Stimulated activated CD8-positive, alpha-beta memory T cell treated with anti-CD3 and anti-CD28 coated beads, Interleukin-4, amount 100 ng/mL, for 4 hours (primary cell): ENCODE measurements at places on chromosomes 1 and 21.

GRCh38 chr1:201128962-201129361 is 2.0 kb upstream of the ASCL5 start:
- no peak for DNase-seq

GRCh38 chr1:178086294-178086693 is 7.6 kb upstream of the RASAL2 start:
- no peak for DNase-seq

GRCh38 chr21:31273278-31273677 is 70.8 kb downstream of the TIAM1 start:
- no peak for DNase-seq

DNA sequence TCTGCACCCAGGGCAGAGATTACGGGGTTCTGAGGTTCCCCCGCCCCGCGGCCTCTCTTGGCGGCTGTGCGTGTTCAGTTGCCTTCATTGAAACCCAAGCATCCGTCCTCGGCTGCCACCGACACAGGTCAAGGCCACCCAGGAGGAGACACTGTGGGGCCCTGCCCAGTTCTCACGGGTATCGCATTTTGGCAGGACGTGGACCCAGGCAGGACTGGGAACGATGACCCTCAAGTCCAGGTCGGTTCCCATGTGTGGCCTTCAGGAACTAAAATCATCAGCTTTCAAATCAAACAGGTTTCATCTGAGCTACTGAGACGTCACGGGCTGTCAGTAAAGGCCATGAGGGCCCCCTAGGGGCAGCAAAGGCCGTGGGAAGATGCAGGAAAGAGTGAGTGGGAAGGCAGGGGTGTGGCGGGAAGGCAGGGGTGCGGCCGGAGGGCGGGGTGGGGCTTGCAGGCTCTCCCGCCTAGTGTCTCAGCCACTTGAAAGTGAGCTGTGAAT is 7.0 kb upstream of the C1orf174 start:
- DNase-seq, result no peak

- DNase-seq, result no peak
Observed at GRCh38 chr1:51648180-51649109, 31.6 kb downstream of the OSBPL9 start.

DNA sequence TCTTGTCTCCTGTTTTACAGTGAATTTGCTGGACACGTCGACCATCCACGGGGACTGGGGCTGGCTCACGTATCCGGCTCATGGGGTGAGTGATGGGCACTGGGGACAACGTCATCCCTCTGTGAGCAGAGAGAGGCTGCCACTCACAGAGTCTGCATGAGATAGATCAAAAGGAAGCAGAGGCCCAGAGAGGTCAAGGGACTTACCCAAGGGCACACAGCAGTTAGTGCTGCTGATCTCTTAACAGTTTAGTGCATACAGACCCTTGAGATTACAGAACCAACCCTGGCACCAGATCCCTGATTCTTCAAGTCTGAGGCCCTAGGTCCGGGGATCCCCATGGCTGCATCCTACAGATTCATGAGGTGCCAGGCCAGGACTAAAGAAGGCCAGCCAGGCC is 6.0 kb downstream of the EPHA8 start:
- DNase-seq, result no peak

- no peak for DNase-seq
Observed at GRCh38 chr1:21149855-21150432, 26.8 kb downstream of the EIF4G3 start.

GRCh38 chr1:53123453-53124140 is 18.8 kb downstream of the SLC1A7 start:
- DNase-seq, result no peak

- DNase-seq, result no peak
Observed at GRCh38 chr1:29245261-29245660, 8.9 kb downstream of the PTPRU start.

DNA sequence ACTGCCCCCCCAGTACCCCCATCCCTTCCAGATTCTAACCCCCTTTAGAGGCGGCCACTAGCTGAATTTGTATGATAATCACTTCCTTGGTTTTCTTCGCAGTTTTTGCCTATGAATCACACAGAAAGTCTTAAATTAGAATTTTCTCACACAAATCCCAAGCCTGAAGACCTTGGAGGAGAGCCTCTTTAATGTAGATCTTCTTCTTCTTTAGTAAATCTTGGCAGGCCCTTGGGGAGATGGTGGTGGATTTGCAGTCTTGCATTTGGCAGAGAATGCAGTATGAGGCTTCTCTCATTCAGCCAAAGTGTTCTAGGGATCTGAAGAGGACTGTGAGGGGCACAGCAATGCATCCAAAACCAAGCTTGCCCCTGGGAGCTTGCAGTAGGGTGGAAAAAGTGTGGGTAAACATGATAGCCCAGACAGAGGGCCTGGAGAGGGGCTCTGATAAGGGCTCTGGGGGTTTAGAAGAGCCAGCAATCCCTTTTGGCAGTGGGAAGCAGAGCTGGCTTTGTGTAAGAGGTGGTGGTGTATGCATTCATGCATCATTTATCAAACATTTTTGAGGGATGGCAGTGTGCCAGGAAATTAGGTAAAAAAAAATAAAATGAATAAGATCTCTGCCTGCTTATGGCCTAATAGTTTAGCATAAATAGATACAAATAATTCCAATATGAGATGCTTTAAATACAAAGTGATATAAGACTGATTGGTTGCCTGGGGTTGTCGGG is 7.7 kb upstream of the CDC42 start:
- DNase-seq, result no peak

- DNase-seq, result no peak
Observed at GRCh38 chr1:7426780-7427604, 344.1 kb upstream of the VAMP3 start.

- no peak for DNase-seq
Observed at GRCh38 chr1:71835442-71835813, 446.9 kb downstream of the NEGR1 start.

DNA sequence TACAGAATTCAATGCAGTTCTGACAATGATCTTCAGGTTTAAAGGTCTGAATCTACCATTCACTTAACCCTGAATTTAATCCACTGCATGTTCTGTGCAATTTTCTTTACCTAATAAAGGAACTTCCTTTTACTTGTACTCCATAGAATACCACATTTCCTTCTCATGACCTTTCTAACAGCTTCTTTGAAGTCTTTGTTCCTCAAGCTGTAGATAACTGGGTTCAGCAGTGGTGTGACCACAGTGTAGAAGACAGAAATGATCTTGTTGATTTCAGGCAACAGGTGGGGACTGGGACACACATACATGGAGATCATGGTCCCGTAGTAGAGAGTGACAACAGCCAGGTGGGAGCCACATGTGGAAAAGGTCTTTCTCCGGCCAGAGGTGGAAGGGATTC is 878 bp downstream of the OR11L1 start:
- DNase-seq, result no peak

GRCh38 chr1:54118704-54119103 is 34.1 kb downstream of the CDCP2 start:
- no peak for DNase-seq

DNA sequence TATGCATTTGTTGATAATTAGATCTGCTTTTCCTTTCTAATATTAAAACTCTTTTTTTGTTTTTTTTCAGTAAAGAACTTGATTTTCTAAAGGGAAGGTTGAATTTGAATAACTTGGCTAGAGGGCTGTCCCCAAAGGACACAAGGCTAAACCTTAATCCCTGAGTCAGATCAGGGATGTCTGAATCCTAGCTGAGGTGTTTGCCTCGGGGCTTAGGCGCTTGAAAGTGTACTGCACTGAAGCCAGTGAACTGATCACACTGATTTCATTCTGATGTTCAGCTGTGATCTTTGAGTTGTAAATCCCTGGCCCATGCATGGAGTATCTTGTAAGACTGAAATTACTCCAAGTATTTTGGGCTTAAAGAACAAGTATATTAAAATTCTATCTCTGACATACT is 42.8 kb downstream of the MTR start:
- no peak for DNase-seq

DNA sequence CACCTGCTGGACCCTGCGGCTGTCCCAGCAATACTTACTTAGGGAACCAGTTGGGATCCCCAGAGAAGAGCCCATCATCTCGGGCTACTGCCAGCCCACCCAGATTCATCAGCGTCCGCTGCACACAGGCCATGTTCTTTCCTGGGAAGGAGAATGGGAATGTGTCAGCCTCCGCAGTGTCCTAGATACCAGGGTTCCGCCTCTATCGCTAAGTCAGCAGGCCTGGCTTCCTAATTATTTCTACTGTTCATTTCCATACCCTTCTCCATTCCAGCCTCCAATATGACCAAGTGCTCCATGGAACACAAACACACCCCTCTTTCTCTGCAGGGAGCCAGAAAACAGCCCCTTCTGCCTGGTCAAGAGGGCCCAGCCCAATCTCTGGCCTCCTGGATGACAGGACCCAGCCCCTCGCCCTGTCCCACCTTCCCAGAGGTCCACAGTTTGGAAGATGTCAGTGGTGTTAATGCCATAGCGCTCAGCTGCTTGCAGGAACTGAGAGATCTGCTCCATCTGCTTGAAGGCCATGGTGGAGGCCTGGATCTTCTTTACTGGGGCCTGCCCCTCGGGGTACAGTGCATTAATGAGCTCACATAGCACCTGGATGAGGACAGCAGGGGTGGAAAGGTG is 6.0 kb downstream of the TAGLN2 start:
- no peak for DNase-seq

- DNase-seq, result no peak
Observed at GRCh38 chr1:113451710-113452109, 61.4 kb downstream of the MAGI3 start.

- no peak for DNase-seq
Observed at GRCh38 chr1:48472638-48473037, 634 bp upstream of the SPATA6 start.

GRCh38 chr1:14923727-14924452 is 229.7 kb upstream of the TMEM51 start:
- DNase-seq, result no peak

DNA sequence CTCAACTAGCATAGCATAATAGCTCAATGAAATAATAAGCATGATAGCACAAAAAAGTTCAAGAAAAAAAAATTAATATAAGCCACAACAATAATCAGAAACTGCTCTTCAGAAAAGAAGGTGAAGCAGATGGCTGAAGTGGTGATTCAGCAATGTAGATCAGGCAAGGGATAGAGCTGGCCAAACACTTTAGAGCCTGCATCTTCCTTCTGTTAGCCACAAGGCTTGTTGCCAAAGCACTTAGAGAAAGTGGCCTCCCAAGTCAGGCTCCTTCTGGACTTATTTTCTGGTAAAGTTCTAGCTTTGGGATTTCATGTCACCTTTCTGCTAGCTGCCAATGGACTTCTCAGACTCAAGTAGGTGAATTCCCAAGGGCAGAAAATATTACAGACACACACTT is 60.3 kb upstream of the C1orf87 start:
- no peak for DNase-seq

- no peak for DNase-seq
Observed at GRCh38 chr1:4019606-4020331, 119.7 kb upstream of the C1orf174 start.

DNA sequence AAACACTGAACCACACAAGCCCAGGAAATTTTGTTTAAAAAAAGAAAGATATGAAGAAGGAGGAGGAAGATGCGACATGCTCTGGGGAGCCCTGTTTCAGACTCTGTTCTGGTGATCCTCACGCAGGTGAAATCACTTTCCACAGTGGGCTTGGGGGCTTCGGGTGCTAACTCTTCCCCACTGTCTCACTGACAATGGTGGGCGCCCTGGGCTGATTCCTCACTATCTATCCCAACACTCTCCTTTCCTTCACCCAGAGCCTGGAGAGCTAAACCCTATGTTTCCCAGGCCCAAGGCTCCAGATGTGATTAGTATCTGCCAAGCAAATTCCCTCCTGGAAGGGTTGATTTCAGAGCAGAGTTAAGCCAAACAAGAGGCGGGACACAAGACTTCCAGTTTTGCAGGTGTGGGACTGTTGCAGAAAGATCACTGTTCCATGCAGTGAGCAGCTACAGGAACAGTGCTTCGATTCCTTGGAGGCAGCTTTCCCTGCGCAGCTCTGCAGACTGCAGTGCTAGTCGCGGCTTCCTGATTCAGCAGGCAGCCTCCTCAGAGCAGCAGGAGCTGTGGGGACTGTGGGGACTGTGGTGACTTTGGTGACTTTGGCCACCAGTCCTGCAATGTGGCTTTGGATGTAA is 168.3 kb downstream of the RHOU start:
- DNase-seq, result no peak

DNA sequence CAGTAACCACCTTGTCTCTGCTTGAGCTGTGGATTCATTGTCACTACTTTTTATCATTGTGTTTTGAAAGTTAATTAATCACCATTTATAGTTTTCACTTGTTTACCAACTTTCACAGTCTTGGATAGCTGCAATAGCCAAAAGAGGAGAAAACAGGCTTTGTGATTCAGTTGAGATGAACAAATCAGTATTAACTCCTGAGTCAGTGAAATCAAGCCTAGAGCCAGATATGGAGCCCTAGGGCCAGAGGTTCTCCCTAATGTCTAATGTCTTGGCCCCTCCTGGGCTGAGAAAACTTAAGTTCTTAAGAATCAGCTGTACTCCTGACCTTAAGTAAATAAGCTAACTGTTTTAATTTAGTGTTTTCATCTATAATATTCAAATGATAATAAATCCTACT is 228.8 kb downstream of the DNM3 start:
- DNase-seq, result no peak

GRCh38 chr1:194825382-194825781 is 1639.0 kb upstream of the B3GALT2 start:
- no peak for DNase-seq

DNA sequence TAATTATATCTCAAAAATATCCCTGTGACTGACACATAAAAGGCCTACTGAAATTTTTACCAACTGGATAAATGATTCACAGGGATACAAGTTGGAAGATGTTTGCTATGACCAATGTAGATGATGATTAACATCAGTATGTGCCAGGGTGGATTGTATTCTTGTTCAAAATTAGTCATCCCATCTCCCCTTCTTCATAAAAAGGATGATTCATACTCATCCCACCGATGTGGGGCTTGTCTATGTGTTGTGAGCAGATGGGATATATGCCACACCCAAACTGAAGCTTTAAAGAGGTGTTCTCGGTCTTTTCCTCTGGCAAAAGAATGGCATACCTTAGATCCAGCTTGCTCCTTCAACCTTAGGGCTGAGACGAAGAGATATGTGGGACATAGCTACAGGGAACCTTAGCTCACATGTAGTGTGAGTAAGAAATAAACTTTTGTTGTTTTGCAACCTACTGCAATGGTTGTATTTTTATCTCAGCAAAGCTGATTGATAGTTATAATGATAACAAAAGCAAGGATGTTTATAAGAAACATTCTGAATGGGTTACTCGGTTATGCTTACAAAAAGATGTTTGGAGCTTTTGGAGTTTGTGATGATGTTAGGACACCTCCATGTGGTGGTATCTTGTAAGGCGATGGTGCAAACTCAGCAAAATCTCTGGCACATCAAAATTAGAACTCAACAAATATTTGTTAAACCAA is 29.4 kb downstream of the SPATA17 start:
- no peak for DNase-seq
